ENCODE measurements at places on chromosomes 7 and 10.

DNA sequence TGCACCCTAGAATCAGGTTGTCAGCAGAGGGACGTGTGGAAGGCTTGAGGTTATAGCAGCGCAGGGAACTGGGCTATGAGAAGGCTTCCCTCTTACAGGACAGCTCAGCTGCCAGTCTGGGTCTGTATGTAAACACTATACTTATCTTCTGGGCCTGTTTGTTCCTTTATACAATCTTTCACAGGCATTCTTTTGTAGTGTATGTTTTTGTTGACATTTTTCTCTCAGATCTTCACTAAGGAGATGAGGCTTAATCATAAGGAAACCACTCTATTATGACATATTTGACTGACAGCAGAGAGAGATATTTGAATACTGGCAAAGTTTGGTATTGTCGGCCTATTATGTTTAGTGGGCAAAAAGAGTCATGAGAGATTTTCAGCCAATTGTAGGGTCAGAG is 929 bp downstream of the GBF1 start:
- no peak for DNase-seq

DNA sequence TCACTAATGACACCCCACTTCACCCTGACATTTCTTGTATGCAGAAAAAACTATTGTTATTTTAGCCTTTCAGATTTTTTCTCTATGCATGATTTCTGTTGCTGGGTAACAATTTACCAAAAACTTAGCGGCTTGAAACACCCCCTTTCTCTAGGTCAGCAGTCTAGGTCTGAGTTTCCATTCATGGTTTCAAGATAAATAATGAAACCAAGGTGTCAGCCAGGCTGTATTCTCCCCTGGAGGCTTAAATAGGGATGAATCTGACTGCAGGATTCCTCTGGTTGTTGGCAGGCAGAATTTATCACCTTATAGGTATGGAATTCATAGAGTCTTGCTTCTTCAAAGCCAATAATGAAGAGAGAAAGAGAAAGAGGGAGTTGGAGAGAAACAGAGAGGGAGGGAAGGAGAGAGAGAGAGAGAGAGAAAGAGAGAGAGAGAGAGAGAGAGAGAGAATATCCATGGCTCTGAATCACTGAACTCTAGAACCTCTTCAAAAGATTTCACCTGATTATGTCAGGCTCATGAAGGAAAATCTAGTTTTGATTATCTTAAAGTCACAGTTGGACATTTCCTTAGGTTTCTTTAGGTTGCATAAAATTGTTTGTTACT is 1224.6 kb upstream of the LRRTM3 start:
- no peak for DNase-seq

DNA sequence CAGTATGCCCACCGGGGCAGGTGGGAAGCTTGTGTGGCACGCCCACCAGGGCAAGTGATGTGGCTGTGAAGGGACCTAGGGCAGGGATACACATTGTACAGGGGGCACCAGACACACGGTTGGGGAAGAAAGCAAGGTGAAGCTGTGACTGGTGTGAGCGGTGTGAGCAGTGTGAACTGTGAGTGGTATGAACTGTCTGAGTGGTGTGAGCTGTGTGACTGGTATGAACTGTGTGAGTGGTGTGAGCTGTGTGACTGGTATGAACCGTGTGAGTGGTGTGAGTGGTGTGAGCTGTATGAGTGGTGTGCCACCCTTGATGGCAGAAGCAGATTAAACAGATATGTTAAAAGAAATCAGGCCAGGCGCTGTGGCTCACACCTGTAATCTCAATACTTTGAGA is 48.1 kb downstream of the DPYSL4 start:
- no peak for DNase-seq

GRCh38 chr10:2494399-2494798 is 572.9 kb upstream of the PFKP start:
- DNase-seq = no peak

GRCh38 chr10:49616421-49617101 is 2.7 kb downstream of the CHAT start:
- DNase-seq = no peak

GRCh38 chr10:125011926-125012705 is 70.2 kb downstream of the ZRANB1 start:
- DNase-seq = no peak

DNA sequence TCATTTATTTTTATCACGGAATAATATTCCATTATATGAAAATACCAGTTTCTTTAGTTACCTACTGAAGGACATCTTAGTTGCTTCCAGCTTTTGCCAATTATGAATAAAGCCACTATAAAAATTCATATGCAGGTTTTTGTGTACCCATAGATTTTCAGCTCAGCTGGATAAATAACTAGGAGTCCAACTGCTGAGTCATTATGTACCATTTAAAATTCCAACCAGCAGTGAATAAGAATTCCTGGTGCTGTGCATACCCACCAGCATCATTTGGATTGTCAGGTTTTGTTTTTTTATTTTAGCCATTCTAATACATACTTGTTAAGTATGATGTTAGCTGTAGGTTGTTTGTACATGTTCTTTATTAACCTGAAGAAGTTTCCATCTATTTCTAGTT is 14.5 kb downstream of the FAM24B start:
- DNase-seq = no peak
